ENCODE measurements at places on chromosomes 11 and 22.

GRCh38 chr22:48955351-48956311, 872.0 kb downstream of the BRD1 start:
- no peak for DNase-seq

DNA sequence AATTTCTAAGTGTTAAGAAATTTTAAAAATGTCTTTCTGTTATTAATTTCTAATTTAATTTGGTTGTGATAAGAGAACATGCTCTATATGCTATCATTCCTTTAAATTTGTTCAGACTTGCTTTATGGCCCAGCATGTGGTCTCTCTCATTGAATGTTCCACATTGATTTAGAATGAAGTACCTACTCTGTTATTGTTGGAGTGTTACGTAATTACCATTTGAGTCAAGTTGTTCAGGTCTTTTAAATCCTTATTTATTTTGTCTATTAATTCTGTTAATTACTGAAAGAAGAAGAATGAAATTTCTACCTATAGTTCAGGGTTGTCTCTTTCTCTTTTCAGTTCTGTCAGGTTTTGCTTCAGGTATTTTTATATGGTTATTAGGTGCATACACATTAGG, 57.0 kb downstream of the PRMT3 start:
- no peak for DNase-seq

DNA sequence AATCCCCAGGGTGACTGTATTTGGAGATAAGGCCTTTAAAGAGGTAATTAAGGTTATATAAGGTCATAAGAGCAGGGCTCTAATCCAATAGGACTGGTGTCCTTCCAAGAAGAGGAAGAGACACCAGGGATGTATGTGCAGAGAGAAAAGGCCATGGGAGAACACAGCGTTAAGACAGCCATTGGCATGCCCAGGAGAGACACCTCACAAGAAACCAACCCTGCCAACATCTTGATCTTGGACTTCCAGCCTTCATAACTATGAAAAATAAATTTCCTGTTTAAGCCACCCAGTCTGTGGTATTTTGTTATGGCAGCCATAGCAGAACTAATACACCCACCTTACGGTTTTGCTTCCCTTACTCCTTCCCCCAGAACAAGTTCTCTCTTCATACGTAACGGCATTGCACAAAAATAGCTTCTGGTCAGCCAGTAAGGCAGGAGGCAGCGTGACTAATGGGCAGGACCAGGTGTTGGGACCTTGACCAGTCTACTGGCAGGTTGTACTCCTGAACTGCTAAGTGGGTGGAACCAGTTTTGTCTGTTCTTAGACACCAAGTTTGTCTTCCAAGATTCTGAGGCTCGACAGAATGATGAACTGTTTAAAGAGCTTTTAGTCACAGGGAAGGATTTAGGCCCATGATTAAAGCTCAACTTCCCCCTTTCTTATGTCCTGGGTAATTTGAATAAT, 31.9 kb upstream of the UPB1 start:
- DNase-seq = peak; percentile 13

DNA sequence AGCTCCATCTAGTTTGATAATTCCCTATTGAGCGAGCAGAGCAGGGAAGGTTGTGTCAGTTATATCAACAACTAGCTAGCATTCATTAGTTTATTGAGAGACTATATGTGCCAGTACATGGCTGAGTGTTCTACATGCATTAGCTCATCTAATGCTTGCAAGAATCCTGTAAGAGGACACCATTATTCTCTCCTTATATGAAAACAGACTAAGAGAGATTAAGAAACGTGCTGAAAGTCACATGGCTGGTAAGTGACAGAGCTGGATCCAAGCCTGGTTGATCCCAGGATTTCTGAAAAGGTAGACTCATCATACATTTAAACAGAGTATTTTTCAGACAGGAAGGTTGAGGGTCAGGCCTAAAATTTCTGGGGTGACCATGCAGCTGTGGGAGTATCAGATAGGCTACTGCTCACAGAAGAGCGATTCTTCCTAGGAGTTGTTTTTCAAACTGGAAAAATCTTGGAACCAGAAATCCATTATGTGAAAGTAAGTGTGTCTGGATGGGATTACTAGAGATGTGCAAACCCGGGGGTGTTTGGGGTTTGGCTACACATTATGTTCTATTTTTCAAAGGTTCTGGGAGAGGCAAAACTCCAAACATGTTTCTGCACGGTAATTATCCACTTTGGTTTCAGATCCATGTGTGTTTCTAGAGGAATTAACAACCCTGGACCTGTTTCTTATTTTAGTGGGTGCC, 213.3 kb downstream of the FAM76B start:
- DNase-seq = no peak

DNA sequence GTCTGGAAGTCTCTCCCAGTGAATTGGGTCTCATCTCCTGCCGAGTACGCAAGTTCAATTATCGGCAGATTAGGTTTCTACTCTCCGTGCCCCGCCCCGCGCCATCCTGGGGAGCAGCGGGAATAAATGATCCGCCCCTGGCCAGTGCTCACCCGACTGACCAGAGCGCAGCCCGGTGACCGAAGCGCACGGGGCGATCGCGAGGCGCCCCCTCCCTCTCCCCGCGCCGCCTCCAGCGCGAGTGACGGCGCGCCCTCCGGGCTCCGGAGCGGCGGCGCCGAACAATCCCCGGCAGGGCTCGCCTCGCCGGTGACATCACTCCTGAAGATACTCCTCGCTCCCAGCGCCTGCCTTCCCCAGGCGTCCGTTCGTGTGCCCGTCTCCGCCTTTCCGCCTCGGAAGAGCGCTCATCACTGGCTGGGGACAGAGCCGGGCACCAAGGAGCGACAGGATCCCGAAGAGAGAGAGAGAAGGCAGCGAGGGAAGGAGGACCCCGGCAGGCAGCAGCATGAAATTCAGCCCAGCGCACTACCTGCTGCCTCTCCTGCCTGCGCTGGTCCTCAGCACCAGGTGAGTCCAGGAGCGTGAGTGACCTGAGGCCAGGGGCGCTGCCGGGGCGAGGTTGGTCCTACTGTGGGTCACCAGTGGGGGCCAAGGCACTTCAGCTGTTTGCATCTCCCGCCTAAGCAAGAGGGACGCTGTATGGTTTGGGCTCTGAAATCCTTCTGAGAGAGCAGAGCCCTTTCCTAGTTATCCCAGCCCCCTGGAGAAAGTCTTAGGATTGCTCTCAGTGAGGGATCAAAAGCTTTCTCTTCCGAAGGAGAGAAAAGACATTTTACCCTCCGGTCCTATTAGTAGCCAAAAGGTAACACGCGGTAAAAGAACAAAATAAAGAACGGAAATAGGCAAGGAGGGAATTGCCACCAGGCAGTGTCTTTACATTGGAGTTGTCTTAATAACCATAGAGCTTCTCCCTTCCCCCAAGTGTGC, at the start of gene LUZP2:
TSS of gene LUZP2 (plus strand) at position 318 of the 990 bp plus-strand sequence.
- DNase-seq = peak; percentile 76

GRCh38 chr11:1917523-1918435, 1.7 kb upstream of the TNNT3 start:
- DNase-seq = no peak

DNA sequence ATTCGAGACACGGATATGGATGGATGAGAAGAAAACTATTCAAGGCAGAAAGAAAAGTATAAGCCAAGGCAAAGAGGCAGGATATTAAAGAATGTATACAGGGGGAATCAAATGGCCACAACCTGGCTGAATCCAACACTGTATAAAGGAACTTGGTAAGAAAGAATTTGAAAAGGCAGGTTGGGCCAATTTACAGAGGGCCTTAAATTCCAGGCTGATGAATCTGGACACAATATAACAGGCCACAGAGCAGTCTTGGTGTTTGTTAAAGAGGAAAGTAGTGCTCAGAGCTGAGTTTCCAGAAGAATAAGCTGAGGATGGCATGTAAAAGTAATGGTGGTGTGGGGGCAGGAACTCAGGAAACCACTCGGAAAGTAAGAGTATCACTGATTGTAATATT, 72.3 kb upstream of the POU2AF2 start:
- no peak for DNase-seq

DNA sequence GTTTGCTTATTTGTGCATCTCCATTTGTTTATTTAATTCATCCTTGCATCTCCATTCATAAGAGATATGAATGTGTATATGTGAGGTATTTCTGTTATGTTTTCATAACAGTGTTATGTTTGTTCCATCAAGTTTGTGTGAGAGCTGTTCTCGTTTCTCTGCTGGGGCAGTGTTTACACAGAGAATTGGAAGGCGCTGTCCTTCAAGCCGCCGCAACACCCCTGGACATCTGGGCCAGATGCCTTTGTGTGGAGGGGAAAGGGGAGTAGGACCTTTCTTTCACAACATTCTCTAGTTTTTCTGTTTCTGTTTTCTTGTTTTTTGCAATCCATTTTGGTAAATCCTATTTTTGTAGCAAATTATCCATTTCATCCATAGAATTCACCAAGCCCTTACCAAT, 7.0 kb upstream of the TM7SF2 start:
- DNase-seq = no peak

DNA sequence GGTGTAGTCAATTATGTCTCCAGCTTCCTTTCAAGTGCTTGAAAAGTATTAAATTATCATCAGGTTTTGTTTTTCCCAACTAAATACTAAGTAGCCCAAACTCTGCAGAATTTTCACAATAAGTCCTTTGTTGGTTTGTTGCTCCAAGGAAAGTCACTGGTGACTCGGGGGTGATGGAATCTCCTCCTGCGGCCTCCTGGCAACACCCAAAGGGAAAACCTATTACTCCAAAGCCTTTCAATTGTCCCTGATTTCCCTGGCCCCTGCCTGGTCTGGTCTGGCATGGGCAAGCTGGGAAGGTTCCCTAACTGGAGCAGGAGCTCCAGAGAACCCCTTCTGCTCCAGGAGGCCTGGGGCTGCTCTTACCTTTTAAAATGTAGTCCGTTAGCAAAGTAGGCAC, 47.9 kb downstream of the FEZ1 start:
- DNase-seq = no peak

DNA sequence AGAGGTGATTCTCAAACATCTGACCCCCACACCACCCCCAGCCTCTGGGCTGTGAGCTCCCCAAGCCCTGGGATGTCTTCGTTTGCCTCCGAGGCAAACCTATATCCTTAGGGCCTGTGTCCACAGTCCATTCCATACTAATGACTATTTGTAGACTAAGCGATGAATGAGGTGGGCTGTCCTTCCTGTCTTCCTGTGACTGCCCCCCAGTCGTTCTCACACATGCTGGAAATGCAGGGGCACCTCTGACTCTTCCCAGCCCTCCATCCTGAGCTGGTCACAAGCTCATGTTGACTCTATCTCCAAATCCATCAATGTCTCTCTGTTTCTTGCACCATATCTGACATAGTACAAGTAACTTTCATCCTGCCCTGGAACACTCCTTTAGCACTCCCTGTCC, 4.8 kb downstream of the ATG16L2 start:
- DNase-seq = no peak

GRCh38 chr11:77617892-77618291, 19.7 kb downstream of the CLNS1A start:
- no peak for DNase-seq

- no peak for DNase-seq
Observed at GRCh38 chr11:69354545-69354897, 60.6 kb downstream of the MYEOV start.

DNA sequence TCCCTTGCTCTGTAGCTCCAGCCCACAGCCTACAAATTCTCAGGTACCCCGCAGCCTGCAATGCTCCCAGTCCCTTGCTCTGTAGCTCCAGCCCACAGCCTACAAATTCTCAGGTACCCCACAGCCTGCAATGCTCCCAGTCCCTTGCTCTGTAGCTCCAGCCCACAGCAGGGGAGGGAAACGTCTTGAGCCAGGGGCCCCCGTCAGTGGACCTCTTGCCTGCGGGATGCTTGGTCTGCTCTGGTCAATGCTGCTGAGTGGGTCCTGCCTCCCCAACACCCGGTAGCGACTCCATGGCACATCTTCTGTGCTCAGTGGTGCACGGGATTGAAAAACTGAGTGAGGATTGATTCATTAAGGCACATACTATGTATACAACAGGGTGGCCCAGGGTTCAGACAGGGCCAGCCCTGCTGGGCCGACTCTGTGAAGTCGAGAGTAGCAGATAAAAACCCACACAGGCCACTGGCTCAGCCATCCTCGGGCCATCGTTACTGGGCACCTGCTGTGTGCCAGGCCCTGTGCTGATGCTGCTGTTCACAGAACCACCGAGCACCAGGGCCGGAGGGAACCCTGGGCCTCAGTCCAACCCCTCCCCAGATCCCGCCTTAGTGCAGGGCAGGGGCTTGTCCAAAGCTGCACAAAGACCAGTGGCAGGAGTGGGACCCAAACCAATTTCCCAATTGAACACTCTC, 69.7 kb downstream of the MYO7A start:
- DNase-seq = no peak

- no peak for DNase-seq
Observed at GRCh38 chr22:40211476-40212054, 33.8 kb downstream of the TNRC6B start.

DNA sequence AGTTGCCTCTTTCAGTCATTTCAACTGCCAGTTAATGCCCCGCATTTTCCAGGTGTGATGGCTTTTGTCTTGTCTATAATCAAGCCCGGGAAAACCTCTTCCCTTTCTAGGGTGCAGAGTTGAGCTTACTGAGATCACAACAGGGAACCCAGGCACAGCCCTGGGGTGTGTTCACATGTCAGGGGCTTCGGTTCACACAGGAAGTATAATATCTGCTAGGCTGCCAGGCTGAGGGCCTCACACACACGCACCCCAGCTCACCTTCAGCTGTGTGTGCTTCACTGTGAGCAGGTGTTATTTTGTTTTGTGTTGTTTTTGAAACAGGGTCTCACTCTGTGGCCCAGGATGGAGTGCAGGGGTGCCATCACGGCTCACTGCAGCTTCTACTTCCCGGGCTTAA, 9.7 kb upstream of the SOX10 start:
- no peak for DNase-seq

- no peak for DNase-seq
Observed at GRCh38 chr22:24455751-24456426, 28.5 kb downstream of the ADORA2A start.

- DNase-seq = no peak
Observed at GRCh38 chr11:14384338-14384737, 25.4 kb upstream of the RRAS2 start.

GRCh38 chr11:55357560-55358184, 10.1 kb upstream of the OR4A15 start:
- peak; percentile 19 for DNase-seq
